ENCODE measurements at places on chromosomes 5 and 9. TPM values are rescaled to one million over a fixed set of nuclear protein-coding genes. Genes with fewer than 3 reads are reported as not detected.

DNA sequence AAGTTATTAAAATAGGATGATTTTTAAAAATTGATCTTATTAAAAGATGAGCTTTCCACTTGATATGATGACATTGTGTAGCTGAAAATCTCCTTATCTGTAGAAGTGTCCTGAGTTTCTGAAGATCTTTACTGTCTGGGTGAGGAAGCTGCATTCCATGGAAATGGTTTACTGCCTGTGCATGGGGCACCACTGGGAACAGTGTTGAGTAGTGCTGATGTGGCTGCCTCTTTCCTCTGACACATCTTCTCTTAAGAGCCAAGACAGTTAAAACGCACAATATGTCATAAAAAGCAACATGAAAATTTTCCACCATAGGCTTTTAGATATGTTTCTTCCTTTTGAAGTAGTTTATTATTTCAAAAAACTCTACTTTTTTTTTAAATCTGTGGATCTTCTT, 24.6 kb downstream of the SECISBP2 start:
- H3K4me3 ChIP-seq = no peak overlapping the region
- H3K36me3 ChIP-seq = peaks cover 32% of the 10 kb centered on the region
- no peak overlapping the region for H3K27ac ChIP-seq
- H3K27me3 ChIP-seq = no peaks in the 10 kb centered on the region
- no peak for DNase-seq
- H3K4me1 ChIP-seq = no peaks in the 10 kb centered on the region

The SCGB3A2 gene
- not detected for total RNA-seq

GRCh38 chr5:78594610-78595457, 53.7 kb downstream of the LHFPL2 start:
- no peaks in the 10 kb centered on the region for H3K27me3 ChIP-seq
- DNase-seq = peak; percentile 98
- H3K4me3 ChIP-seq = no peak overlapping the region
- peaks cover 64% of the 10 kb centered on the region for H3K4me1 ChIP-seq
- peaks cover 5% of the 10 kb centered on the region for H3K36me3 ChIP-seq

DNA sequence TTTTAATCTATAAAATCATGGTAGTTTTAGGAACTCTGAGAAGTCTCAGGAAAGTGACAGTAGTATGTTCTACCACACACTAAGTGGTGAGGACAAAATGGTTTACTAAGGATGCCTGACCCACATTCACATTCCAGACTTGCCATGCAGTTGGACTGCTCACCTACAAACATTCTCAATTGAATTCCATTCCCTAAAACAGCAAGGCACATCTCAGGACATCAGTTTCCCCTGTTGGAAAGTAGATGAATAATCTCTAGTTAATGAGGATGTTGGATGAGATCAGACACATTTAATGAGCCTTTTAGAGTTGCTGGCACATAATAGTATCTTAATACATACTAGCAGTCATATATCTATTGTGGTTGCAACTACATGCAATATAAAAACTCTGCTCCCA, 76.6 kb downstream of the ZNF618 start:
- DNase-seq = no peak
- H3K4me1 ChIP-seq = no peaks in the 10 kb centered on the region
- H3K4me3 ChIP-seq = no peak overlapping the region
- no peaks in the 10 kb centered on the region for H3K36me3 ChIP-seq
- H3K27ac ChIP-seq = no peak overlapping the region

DNA sequence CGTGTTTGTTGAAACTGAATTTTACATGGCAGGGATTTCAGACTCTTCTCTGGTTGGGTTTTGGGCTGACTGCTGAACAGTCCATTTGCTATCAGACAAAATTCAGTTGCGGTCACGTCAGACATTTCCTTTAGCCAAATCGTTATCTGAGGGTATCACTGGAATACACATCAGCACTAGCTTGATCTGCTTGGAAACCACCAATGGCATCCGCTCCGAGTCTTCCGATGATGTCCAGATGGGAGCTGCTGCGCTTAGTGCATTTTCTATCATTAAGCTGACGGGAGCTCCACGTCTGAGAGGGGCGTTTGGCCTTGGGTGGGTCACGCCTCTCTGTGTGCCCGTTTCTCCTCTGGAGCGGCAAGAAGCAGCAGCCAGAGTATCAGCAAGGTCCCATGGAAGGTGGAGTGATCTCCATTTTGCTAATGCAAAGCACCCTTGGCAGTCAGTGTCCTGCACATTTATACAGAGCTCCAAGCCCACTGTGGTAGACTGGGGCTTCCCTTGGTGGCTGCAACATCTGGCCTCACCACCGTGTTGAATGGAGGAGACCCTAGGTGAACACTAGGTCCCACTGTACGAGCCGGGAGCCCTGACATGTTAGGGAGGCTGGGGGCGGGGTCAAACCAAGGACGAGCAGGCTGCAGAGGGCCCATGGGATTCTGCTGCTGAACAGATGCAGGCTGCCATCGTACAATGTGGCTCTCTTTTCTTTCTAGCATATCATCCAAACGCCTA, 134.6 kb upstream of the PHYKPL start:
- no peak overlapping the region for H3K4me3 ChIP-seq
- DNase-seq = no peak
- H3K27me3 ChIP-seq = no peaks in the 10 kb centered on the region

The BTNL8 gene
- total RNA-seq = not detected

- H3K4me3 ChIP-seq = no peak overlapping the region
- H3K27me3 ChIP-seq = no peaks in the 10 kb centered on the region
- H3K27ac ChIP-seq = no peak overlapping the region
Measured at GRCh38 chr5:177369645-177370440, 12.1 kb downstream of the RGS14 start.

The AFF4 gene
- 52.7 TPM for total RNA-seq

DNA sequence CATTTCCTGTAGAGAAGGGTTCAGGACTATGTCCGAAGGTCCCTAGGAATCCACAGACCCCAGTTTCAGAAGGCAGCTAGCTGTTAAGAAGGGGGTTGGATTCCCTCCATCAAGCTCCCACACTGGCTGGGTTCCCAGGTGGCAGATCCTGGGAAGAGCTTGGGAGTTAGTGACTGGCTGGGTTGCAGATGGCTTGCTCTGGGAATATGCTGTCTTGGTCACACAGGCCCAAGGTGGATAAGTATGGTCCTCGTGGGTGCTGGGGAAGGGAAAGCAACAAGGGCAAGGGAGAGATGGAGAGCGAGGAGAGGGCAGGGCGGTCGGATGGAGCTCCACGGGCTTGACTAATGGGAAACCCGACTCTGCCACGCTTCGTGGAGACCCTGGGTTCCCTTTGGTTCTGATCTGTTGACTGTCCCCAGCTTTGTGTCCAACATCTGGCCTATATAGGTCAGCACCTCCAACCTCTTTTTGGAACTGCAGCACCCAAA, 17.4 kb downstream of the SH3PXD2B start:
- DNase-seq = no peak
- no peak overlapping the region for H3K4me3 ChIP-seq
- H3K27me3 ChIP-seq = no peaks in the 10 kb centered on the region
- peak overlapping the region; percentile 39 for H3K27ac ChIP-seq

- H3K27ac ChIP-seq = no peak overlapping the region
- DNase-seq = no peak
- no peaks in the 10 kb centered on the region for H3K27me3 ChIP-seq
- H3K4me3 ChIP-seq = no peak overlapping the region
- H3K36me3 ChIP-seq = no peaks in the 10 kb centered on the region
Measured at GRCh38 chr5:74420220-74420619, 220.3 kb downstream of the ENC1 start.

- H3K27ac ChIP-seq = no peak overlapping the region
- H3K36me3 ChIP-seq = no peaks in the 10 kb centered on the region
- H3K4me3 ChIP-seq = no peak overlapping the region
- H3K27me3 ChIP-seq = no peaks in the 10 kb centered on the region
Measured at GRCh38 chr5:81363093-81363871, 30.7 kb downstream of the ACOT12 start.

The TRIM7 gene
- total RNA-seq = 0.39 TPM

All from cardiac muscle cell (in vitro differentiated cells and primary cell).